ENCODE measurements at places on chromosomes 4 and X. TPM values are rescaled to one million over a fixed set of nuclear protein-coding genes. Genes with fewer than 3 reads are reported as not detected.
A peak's percentile ranks its signal among the peaks of the same experiment; 100 is the strongest.

GRCh38 chrX:48818866-48819265 is 7.4 kb upstream of the ERAS start:
- no peak for DNase-seq
- no peaks in the 10 kb centered on the region for H3K36me3 ChIP-seq
- no peaks in the 10 kb centered on the region for H3K27me3 ChIP-seq
- no peak overlapping the region for H3K4me3 ChIP-seq

DNA sequence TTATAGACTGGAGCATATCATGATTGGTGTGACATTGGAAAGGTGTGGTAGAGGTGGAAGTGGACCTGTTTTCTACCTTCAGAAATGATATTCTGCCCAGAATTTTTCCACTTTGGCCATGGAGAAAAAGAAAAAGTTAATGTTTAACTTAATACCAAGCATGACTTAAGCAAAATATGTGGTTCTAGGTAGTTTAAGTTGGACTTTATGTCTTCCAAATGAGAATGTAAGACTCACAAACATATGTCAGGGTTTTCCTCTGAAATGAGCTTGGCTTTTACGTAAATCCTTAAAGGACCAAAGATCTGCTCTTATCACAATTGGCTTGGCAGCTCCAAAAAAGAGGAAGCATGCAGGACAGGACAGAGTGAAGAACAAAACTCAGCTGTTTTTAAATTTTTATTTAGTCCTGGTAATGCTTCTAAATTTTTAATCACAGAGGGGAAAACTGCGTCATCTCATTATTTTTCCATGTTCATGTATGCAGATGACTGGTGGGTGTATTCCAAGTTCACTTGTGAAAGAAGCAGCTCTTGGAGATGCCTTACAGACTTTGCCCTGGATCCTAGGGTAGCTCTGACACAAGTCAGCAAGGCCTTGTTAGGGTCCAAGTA is 98.2 kb downstream of the ANK2 start:
- no peaks in the 10 kb centered on the region for H3K36me3 ChIP-seq
- H3K4me3 ChIP-seq, result peak overlapping the region; percentile 22
- H3K4me1 ChIP-seq, result no peaks in the 10 kb centered on the region
- peak overlapping the region; percentile 74 for H3K27ac ChIP-seq
- DNase-seq, result no peak
- H3K27me3 ChIP-seq, result no peaks in the 10 kb centered on the region

DNA sequence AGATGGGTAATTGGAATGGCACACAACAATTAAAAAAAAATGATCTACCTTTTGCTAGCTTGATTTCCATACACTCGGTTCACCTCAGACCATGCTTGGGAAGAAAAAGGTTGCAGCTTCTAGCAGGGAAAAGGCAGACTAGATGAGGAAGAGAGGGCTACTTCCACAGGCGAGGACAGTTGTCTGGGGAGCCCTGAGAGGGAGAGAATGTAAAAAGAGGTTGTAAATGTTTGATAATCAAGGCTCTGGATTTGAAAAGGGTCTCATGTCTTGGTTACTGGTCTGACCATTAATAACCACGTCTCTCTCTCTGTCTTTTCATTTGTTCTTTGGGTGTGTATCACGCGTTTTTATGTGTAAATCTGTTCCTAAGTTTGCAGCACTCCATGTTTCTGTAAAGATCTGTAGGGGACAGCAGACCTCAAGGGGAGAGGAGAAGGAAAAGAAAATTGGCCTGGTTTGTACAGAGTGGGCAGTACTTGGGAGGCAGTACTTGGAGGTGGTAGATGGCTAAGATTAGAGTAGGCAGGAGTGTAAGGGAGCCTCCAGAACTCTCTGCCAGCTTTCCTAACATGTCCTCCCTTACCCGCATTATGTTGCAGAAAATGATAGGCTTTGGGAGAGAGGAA is 750 bp downstream of the ARMCX5 start:
- no peak for DNase-seq
- H3K27ac ChIP-seq, result peak overlapping the region; percentile 88
- H3K4me3 ChIP-seq, result peak overlapping the region; percentile 53
- no peaks in the 10 kb centered on the region for H3K4me1 ChIP-seq
- no peaks in the 10 kb centered on the region for H3K36me3 ChIP-seq

- H3K27ac ChIP-seq, result no peak overlapping the region
- H3K27me3 ChIP-seq, result no peaks in the 10 kb centered on the region
- DNase-seq, result no peak
- H3K4me1 ChIP-seq, result no peaks in the 10 kb centered on the region
- no peak overlapping the region for H3K4me3 ChIP-seq
Observed at GRCh38 chrX:144335402-144335801, 451.5 kb downstream of the UBE2NL start.

- peak overlapping the region; percentile 82 for H3K27ac ChIP-seq
- H3K4me3 ChIP-seq, result peak overlapping the region; percentile 93
- peaks cover 16% of the 10 kb centered on the region for H3K27me3 ChIP-seq
- peaks cover 47% of the 10 kb centered on the region for H3K4me1 ChIP-seq
- no peak for DNase-seq
- H3K36me3 ChIP-seq, result no peaks in the 10 kb centered on the region
Observed at GRCh38 chr4:53365121-53365485, 758 bp downstream of the SCFD2 start.

DNA sequence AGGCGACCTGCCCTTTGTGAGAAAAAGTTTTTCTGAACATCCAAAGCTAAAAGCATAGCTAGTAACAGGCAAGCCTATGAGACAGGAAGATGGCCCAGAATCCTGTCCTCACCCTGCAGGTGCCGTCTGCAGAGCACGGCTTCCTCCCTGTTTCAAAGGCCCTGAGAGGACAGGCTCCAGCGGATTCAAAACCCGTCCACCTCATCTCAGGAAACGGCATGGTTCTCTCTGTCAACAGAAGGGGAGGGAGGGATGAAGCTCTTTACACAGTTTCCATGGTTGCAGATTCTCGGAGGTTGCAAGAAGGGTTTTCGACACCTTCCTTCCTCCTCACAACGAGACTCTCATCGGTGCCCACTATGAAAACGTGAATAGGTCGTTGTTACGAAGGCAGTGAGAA is 8.3 kb downstream of the PPP2R3B start:
- H3K27me3 ChIP-seq, result peaks cover 27% of the 10 kb centered on the region
- no peak overlapping the region for H3K4me3 ChIP-seq
- no peak overlapping the region for H3K27ac ChIP-seq
- DNase-seq, result no peak

GRCh38 chr4:70225824-70226223 is at the start of gene FDCSP:
Gene FDCSP (plus strand): TSS chr4:70226124. CDS start chr4:70231195, 5,071 bp downstream.
- no peaks in the 10 kb centered on the region for H3K27me3 ChIP-seq
- DNase-seq, result no peak
- no peak within 1 kb of the TSS for H3K27ac ChIP-seq

DNA sequence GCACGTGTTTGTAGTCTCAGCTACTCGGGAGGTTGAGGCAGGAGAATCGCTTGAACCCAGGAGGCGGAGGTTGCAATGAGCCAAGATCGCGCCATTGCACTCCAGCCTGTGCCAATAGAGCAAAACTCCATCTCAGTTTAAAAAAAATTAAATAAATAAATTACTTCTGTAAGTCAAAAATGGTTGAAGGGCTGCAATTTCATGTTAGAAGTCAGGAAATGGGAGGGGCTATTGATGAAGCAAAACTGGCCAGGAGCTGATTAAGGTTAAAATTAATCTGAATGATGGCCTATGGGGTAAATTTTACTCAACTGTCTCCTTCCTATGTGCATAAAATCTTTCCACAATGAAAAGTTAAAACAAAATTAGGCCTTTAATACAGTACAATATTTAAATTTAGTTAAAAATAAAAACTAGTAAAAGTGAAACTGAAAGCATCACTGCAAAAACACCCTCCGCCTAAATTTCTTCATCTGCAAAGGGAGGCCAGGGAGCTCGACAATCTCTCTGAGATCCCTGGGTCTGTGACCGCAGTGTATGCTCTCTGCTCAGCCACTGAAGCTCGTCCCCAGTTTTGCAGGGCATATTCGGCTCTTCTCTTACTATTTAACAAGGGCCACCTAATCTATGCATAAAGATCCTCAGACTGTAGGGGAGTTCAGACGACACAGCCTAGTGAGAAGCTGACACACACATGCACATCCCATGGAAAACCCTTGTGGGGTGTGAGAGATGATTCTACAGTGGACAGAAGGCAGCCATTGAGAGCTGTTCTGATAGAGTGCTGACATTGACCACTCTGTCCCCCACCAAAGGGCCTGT is 57.2 kb downstream of the IRF2 start:
- H3K4me1 ChIP-seq, result peaks cover 48% of the 10 kb centered on the region
- peak overlapping the region; percentile 86 for H3K27ac ChIP-seq
- DNase-seq, result no peak

DNA sequence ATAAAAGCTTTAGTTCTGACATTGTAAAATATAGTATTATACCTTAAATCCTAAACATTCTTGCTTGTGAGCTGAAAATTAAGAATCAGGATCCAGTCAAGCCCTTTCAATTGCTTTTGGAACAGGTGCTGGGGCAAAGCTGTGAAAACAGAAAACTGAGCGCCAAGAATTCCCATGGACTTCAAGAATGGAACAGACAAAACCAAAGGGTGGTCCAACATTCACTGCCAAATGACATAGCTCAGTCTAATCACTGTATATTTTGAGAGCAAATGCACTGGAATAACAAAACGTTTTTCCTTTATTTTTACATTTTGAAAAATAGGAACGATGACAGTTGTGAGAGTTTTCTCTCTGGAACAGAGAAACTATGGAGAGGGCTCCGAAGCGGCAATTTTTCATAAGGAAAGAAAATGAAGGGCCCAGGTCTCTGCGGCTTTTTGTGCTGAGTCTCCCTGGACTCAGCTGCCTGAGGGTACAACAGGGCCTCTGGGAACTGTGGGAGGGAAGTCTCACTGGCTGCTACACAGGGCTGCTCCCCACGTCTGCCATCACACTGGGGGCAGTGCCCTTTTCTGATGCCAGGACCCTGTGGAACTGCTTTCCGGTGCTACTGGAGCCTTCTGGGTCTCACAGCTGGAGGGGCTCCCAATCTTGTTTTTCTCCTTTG is 56.0 kb upstream of the BMPR1B start:
- H3K27ac ChIP-seq, result no peak overlapping the region
- H3K4me3 ChIP-seq, result no peak overlapping the region
- H3K27me3 ChIP-seq, result no peaks in the 10 kb centered on the region

GRCh38 chr4:100843910-100844309 is 326.1 kb upstream of the EMCN start:
- no peaks in the 10 kb centered on the region for H3K4me1 ChIP-seq
- no peak overlapping the region for H3K27ac ChIP-seq
- no peaks in the 10 kb centered on the region for H3K36me3 ChIP-seq
- no peaks in the 10 kb centered on the region for H3K27me3 ChIP-seq
- no peak overlapping the region for H3K4me3 ChIP-seq
- no peak for DNase-seq

DNA sequence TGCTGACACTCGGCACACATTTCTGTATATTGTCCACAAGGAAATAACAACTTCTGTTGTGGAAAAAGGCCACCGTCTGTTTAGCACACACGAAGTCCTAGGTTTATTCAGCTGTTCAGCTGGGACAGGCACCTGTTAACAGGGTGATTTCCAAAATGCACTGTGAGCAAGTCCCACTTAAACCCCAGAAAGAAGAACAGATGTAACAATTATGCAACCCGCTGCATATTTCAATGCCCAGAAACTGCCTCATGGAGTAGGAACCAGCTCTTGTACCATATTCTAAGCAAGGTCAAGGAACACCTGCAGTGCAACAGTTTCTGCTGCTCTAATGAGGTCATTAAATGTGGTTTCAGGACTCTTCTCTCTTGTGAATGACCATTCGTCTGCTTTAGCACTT is 77.1 kb downstream of the GEMIN8 start:
- DNase-seq, result no peak
- H3K36me3 ChIP-seq, result no peaks in the 10 kb centered on the region
- H3K4me1 ChIP-seq, result no peaks in the 10 kb centered on the region
- H3K27ac ChIP-seq, result no peak overlapping the region

DNA sequence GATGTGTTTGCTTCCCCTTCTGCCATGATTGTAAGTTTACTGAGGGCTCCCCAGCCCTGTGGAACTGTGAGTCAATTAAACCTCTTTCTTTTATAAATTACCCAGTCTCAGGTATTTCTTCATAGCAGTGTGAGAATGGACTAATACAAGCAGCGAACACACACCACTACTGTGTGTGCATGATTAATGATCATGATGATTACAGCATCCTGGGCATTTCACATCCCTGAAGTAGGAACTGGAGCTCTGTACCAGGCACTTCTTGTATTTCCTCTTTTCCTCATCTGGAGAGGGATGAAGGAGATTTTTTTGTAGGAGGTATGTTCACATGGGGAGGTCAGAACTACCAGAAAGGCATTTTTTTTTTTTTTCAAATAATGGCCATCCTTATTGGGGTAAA is 60.8 kb downstream of the PPM1K start:
- DNase-seq, result no peak
- no peaks in the 10 kb centered on the region for H3K4me1 ChIP-seq
- no peaks in the 10 kb centered on the region for H3K27me3 ChIP-seq
- no peak overlapping the region for H3K27ac ChIP-seq
- no peak overlapping the region for H3K4me3 ChIP-seq
- H3K36me3 ChIP-seq, result no peaks in the 10 kb centered on the region

- no peaks in the 10 kb centered on the region for H3K27me3 ChIP-seq
- no peaks in the 10 kb centered on the region for H3K4me1 ChIP-seq
- H3K4me3 ChIP-seq, result no peak overlapping the region
- DNase-seq, result no peak
- H3K27ac ChIP-seq, result no peak overlapping the region
Observed at GRCh38 chr4:73844345-73844744, 7.9 kb downstream of the CXCL6 start.

GRCh38 chr4:80438016-80438415 is 102.5 kb downstream of the CFAP299 start:
- H3K4me1 ChIP-seq, result no peaks in the 10 kb centered on the region
- H3K27ac ChIP-seq, result no peak overlapping the region
- H3K4me3 ChIP-seq, result no peak overlapping the region
- no peak for DNase-seq
- H3K27me3 ChIP-seq, result no peaks in the 10 kb centered on the region

GRCh38 chrX:12984603-12985319 is 9.9 kb downstream of the TMSB4X start:
- peaks cover 8% of the 10 kb centered on the region for H3K27me3 ChIP-seq
- peak overlapping the region; percentile 33 for H3K27ac ChIP-seq
- no peaks in the 10 kb centered on the region for H3K36me3 ChIP-seq
- H3K4me3 ChIP-seq, result no peak overlapping the region
- peaks cover 7% of the 10 kb centered on the region for H3K4me1 ChIP-seq
- no peak for DNase-seq

DNA sequence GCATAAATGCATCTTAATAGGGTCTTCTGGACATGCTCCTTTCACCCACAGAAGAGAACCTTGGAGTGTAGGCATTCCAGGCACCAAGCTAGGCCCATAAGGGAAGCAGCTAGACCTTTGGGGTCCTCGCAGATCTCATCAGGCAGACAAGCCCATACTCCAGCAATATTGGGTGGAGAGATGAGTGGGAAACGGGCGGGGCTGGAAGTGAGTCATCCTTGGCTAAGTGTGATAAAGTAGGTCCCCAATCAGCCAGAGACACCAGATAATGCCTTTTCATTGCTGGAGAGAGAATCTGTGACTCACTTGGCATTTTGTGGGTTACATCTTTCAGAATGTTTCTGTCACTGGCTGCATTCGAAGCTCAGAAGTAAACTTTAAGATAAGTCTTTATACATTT is 133.3 kb upstream of the MBNL3 start:
- no peak overlapping the region for H3K4me3 ChIP-seq
- no peaks in the 10 kb centered on the region for H3K36me3 ChIP-seq
- H3K27ac ChIP-seq, result no peak overlapping the region
- no peaks in the 10 kb centered on the region for H3K4me1 ChIP-seq

- no peak for DNase-seq
- no peaks in the 10 kb centered on the region for H3K4me1 ChIP-seq
- H3K4me3 ChIP-seq, result no peak overlapping the region
- H3K27me3 ChIP-seq, result peaks cover 5% of the 10 kb centered on the region
- H3K27ac ChIP-seq, result no peak overlapping the region
Observed at GRCh38 chrX:110310896-110311295, 7.0 kb downstream of the AMMECR1 start.

The SSX4 gene
- total RNA-seq, result not detected

The USP17L10 gene
- total RNA-seq, result not detected

The ADRA2C gene
- total RNA-seq, result 10.8 TPM

The REELD1 gene
- total RNA-seq, result 2.0 TPM

The ATP2B3 gene
- not detected for total RNA-seq

The SH2D1A gene
- 4.2 TPM for total RNA-seq
